ENCODE measurements at places on chromosomes 7 and 10.

DNA sequence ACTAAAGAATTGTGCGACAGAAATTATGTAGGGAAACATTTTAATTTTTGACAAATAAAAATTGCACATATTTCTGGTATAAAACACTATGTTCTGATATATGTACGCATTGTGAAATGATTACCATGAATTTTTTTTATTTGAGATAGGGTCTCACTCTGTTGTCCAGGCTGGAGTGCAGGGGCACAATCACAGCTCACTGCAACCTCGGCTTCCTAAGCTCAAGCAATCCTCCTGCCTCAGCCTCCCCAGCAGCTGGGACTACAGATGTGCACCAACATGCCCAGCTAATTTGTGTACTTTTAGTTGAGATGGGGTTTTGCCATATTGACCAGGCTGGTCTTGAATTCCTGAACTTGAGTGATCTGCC lies 149.2 kb downstream of the FRMD4A start:
- no peak for DNase-seq

- DNase-seq: no peak
Observed at GRCh38 chr10:73552819-73553715, 38.1 kb downstream of the USP54 start.

DNA sequence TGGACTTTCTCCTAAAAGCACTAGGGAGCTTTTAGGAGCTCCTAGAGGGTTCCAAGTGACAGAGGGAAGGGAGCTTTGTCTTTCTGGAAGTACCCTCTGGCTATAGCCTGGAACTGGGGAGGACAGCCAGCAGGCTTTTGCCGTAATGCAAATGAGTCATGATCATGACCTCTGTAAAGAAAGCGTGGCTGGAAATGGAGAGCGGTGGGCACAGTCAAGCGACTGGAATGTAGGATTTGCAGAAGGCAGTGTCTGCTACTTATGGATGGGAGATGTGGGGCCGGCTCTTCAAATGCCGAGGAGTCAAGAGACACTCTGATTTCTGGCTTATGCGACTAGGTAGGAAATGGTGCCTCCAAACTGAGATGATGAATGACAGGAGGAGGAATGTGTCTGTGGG lies 34.6 kb upstream of the PLPP4 start:
- DNase-seq: no peak

GRCh38 chr10:103917302-103918052 lies 507 bp downstream of the STN1 start:
- no peak for DNase-seq

DNA sequence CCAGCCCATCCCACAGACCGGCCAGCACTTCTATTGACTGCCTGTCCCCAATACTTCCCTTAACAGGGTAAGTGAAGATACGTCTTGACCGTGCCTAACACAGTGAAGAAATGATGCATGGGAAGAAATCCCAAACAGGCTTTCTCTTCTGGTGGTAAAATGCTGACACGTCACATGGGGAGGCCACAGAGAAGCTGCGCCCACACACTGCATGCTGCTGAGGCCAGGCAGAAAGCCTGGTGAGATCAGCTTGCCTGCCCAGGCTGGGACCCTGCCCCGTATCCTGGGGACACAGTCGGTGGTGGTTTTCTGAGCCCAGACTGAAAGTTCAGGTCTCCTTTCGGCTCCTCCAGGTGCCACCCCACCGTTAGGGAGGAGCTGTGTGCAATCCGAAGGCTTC lies 356.3 kb upstream of the MGMT start:
- DNase-seq: no peak

DNA sequence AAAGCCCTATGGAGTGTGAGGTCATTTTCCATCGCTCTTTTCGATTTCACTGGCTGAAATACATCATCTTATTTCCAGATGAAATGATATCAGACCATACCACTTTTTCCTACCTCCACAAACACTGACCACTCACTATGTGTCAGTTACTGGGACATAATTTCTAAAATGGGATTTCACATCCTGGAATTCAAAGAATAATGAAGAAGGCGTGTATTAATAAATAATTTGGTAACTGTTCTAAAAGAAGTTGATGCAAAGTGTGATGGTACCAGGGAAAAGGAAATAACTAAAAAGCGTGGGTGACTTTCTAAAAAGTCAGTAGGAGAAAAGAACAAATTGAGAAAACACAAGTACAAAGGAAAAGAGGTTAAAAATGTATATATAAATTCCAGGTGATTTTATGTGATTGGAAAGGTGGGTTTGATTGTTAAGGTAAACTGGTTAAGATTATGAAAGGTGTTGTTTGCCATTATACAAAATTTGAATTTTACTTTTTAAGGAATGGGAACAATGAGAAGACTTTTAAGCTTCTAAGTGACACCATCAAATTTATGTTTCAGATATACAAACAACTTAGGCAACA lies 764 bp upstream of the NDUFA5 start:
- no peak for DNase-seq

- DNase-seq: no peak
Observed at GRCh38 chr10:12271210-12271540, 75.2 kb downstream of the CDC123 start.

DNA sequence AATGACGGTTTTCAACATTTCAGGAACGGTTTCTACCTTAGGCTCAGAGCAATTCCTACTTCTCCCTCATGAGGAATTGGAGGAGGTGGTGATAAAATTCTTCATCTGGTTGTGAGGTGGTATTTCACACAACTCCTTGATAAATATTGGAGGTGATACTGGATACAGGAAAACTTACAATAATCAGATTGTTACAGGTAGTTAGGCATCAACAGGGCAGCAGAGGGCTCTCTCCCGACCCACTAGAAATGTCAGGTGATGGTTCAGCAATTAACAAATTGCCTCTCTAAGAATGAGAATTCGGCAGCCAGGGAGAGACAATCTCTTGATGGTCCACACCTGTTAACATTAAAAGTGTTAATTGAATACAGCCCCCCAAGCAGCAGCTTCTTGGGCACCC lies 22.6 kb downstream of the ZNF786 start:
- DNase-seq: no peak

DNA sequence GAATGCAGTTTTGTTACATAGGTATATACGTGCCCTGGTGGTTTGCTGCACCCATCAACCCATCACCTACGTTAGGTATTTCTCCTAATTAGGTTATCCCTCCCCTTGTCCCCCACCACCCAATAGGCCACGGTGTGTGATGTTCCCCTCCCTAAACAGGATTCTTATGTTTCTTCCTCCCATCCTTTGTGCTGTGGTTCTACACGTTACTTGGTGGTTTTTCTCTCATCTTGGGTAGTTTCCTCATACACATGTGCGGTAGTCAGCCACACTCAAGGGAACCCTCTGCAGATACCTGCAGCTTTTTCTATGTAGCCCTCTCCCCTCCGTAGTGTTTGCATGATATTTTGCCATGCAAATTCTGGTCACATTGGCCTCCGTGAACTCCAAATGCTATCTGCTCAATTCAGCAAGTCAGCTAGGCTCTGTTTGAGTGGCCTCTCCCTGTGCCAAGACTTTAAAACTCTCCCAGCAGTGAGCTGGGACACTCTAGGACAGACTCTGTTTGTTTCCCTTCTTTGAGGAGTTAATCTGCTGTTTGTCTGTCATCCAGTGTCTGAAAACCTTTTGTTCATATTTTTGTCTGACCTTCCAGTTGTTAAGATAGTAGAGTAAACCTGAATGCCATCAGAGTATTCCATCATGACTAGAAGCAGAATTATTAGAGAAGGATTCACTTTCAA lies 41.0 kb downstream of the RABGEF1 start:
- no peak for DNase-seq

GRCh38 chr10:30154561-30154960 lies 95.2 kb upstream of the JCAD start:
- DNase-seq: no peak

DNA sequence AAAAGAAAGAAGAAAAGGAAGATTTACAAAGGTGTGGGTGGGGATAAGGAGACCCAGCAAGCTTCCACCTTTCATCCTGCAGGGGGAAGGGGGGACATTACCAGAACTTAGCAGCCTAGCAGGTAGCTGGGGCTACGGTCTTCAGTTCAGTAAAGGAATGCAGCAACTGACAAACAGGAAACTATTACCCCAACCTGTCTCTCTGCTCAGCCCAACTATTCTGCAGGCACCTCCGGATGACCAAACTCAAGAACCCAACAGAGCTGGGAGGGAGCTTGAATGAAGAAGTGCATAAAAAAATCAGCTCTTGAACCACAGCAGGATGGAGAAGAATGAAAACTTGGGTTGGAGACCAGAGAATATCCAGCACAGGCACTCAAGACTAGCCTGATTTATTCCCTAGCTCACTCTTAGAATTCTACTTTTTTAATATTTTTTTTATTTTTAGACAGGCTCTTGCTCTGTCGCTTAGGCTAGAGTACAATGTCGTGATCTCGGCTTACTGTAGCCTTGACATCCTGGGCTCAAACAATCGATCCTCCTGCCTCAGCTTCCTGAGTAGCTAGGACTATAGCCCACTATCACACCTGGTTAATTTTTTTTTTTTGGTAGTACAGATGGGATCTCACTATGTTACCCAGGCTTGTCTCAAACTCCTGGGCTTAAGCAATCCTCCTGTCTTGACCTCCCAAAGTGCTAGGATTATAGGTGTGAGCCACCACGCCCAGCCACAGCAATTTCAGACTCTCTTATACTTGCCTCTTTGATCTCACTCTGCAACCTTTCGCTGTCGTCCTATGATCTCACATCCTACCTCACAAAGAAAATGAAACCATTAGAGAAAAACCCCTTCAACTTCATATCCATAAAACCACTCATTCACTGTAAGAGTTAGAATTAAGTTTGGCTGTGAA lies 18.5 kb upstream of the C10orf67 start:
- no peak for DNase-seq

- no peak for DNase-seq
Observed at GRCh38 chr10:67261300-67261797, 335.5 kb downstream of the LRRTM3 start.

GRCh38 chr10:1367938-1368841 lies 312.0 kb downstream of the WDR37 start:
- no peak for DNase-seq

DNA sequence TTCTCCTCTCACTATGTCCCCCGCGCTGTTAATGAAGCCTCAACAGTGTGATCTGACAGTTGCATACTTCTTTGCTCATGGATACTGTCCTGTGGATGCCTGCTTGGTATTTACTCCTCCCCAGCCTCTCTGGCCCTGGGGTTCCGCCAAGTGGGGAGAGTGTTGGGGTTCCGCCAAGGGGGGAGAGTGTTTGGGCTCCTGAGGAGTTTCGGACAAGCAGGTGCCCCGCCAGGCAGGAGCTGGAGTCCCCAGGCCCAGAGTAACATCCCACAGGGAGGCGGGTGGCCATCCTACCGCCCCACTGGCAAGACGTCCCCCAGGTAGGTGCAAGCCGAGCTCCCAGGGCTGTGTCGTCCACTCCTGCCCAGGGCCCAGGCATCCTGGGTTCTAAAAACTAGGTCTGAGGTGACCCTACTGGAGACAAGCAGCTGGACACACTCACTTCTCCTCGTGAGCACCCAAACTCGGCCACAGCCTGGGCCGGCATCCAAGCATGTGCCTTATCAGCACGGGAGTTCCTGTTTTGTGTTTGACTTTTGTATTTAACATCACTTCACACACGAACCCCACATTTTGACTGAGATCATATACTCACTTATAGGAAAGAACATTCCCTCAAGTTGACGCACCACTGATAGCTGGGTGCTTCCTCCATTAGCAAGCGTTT lies 34.2 kb downstream of the CAMK2B start:
- no peak for DNase-seq

DNA sequence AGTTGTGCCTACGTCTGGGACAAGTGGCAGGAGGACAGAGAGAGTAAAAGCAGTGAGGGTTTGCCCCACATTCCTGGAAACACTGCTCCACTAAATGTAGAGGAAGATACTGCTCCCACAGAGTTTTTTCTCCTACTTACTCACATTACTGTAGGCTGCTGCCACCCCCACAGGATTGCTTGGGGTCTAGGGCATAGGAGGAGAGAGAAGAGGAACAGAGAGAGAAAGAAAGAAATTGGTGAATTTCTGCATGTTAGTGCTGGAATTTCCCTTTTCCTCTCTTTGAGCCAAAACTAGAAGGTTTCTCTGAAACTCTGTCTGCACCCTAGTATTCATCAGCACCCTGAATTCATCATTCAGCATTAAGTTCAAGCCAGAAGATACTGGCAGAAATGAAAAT lies 397.9 kb downstream of the INHBA start:
- DNase-seq: no peak

DNA sequence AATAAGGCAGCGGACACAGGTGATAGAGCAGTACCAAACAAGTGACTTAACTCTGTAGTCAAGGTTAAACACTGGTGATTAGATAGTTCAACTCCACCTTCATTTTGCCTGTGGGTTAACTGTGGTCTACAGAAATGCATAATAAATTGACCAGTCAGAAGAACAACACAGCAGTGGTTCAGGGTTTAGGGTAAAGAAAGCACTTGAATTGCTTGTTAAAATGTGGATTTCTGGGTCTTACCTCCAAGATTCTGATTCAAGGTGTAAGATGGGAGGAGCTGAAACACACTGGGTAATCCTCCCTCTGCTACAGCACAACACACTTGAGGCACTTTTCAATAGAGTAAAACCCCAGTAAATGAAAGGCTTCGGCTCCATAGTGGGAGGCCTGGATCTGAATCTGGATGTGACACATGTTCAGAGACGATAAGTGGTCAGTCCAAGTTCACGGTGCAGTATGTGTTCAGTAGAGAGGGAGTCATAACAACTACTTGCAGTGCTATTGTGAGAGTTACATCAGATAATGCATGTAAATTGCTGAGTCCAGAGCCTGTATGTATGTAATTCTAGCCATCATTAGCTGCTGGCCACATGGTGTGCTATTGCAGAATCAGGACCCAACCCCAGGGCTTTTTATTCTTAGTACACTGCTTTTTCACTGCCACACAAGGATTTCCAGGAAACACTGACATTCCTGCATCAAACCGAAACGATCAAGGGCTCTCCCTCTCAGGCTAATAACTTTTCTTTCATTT lies 141.7 kb downstream of the SORCS1 start:
- DNase-seq: no peak

Data from stimulated activated CD8-positive, alpha-beta memory T cell treated with anti-CD3 and anti-CD28 coated beads, Interleukin-15, amount 100 ng/mL, for 24 hours (primary cell).